ENCODE measurements at places on chromosomes 5 and 9. TPM values are rescaled to one million over a fixed set of nuclear protein-coding genes. Genes with fewer than 3 reads are reported as not detected.

Gene ZFR
- 55.6 TPM for polyA plus RNA-seq

Gene SNCAIP
- 42.2 TPM for polyA plus RNA-seq

Gene SLC27A6
- 0.68 TPM for polyA plus RNA-seq

Gene PBX3
- 13.1 TPM for polyA plus RNA-seq

Gene KIF2A
- 22.7 TPM for polyA plus RNA-seq

Gene SOHLH1
- polyA plus RNA-seq, result 3.9 TPM

Gene COL23A1
- polyA plus RNA-seq, result 0.80 TPM

Gene AGPAT2
- polyA plus RNA-seq, result 42.6 TPM

Gene GABBR2
- 14.3 TPM for polyA plus RNA-seq

Gene TEK
- polyA plus RNA-seq, result 3.3 TPM

Gene ZDHHC11B
- polyA plus RNA-seq, result 5.1 TPM

Gene GPX8
- 1.2 TPM for polyA plus RNA-seq

Gene SLC46A2
- polyA plus RNA-seq, result not detected

Gene FER
- polyA plus RNA-seq, result 1.8 TPM

Gene FCHO2
- polyA plus RNA-seq, result 3.2 TPM

Gene UAP1L1
- polyA plus RNA-seq, result 24.1 TPM

Gene JAKMIP2
- polyA plus RNA-seq, result 14.9 TPM

Gene BARHL1
- 14.4 TPM for polyA plus RNA-seq

Gene PRSS3
- polyA plus RNA-seq, result 22.2 TPM

Gene SLC26A2
- polyA plus RNA-seq, result 13.1 TPM

Gene GTF3C5
- 97.8 TPM for polyA plus RNA-seq

Measured in brain (organoid and tissue), 16 donors.